ENCODE measurements at places on chromosomes 4 and X.

DNA sequence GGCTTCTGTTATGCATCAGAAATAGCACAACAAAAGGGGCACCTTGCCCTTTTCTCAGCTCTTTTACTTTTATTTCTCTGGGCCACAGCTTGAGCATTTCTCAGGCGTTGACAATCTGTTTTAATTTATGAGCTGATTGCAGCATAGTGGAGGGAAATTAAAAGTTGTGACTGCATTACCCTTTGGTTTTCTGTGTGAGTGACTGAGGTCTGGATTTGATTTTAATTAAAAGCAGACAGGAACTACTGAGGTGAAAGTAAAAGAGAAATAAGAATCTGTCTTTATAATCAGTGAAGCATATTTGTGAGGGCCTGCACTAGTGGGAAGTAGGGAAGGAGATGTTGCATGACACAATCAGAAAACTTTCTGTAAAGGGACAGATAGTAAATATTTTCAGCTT lies 43.4 kb upstream of the GEMIN8 start:
- no peak for DNase-seq

- DNase-seq = no peak
Observed at GRCh38 chrX:23103546-23103945, 103.8 kb downstream of the DDX53 start.

- DNase-seq = no peak
Observed at GRCh38 chrX:133007458-133007857, 49.0 kb upstream of the HS6ST2 start.

- no peak for DNase-seq
Observed at GRCh38 chrX:24426921-24427746, 38.0 kb upstream of the PDK3 start.

GRCh38 chrX:85378461-85378860 lies 1.0 kb downstream of the POF1B start:
- DNase-seq = no peak

DNA sequence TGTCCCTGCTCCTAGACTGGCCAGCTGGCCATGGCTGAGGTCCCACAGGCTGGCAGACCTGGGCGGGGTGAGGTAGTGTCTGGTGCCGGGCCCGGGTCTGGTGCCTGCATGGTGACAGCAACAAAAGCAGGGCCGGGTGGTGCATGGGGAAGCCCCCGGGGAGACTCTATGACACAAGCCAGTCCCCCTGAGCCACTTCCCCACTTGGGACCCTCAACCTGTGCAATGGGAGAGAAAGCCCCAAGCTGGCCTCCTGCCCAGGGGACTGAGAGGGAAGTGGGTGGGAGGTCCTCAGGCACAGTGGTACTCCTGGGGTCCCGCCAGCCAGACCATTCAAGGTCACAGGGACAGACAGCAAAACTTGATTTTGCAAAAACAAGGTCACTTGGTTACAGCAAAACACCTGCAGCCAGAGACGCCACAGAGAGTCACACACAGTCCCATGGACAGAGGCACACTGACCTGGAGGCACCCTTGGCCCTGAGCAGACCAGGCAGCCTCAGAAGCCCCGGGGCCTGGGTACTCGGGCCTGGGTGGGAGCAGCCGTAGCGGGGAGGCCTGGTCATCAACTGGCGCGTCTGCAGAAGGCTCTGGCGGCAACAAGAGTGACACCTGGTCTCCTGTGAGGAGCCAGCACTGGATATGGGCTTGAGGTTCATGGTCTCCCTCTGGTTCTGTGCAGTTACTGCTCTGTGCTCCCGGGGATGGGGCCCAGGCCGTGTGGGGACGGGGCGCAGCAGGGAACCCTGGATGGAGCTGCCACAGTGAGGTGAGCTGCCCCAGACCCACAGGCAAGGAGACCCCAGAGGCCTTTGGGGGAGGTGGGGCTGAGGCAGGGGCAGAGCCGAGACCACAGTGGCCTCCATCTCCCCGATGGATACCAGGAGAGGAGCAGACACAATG lies 60.6 kb downstream of the HTRA3 start:
- no peak for DNase-seq

- DNase-seq = no peak
Observed at GRCh38 chr4:99690472-99690871, 32.8 kb upstream of the C4orf54 start.

GRCh38 chr4:47187608-47188007 lies 156.2 kb downstream of the GABRB1 start:
- DNase-seq = no peak

Data from NCI-H2081 treated with DMSO at 0.1 percent for 48 hours (cell line).